ENCODE measurements at places on chromosomes 4 and X. TPM values are rescaled to one million over a fixed set of nuclear protein-coding genes. Genes with fewer than 3 reads are reported as not detected.

DNA sequence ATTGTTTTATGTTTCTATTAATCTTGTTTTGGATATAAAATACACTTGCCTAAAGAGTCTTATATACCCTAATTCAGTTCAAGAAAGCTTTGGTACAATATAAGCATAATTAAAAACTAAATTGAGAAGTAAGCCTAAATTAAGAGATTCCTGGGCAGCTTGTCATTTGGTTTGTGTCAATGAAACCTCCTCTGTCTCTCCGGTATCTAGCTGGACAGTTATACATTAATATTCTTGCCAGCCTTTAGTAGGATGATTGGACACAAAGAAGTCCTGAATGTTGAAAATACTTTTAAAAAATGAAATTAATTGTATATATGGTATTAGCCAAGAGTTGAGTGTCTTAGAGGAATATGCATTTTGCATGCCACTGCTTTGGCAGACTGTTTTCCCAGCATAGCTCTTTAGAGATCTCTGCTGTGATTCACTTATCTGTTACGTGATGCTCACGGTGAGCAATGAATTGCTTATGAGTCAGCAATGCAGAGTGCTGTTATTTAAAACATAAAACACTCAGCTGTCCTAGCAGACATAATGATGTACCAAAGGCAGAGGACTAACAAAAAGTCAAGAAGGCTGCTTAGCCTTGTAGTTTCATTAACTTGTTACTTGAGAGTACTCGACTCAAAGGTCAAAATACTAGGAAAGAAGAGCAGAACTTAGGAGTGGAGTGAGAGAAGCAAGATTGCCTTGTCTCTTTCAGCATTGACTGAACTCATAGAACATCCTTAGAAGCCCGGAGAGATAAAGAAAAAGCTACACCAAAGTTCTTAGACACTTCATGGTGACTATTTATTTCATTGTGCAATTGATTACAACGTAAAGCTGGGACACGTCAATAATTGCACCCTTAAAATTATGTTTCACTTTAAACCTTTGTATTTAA is 1296.1 kb upstream of the PCDH7 start:
- no peaks in the 10 kb centered on the region for H3K36me3 ChIP-seq
- no peaks in the 10 kb centered on the region for H3K27me3 ChIP-seq
- H3K27ac ChIP-seq, result no peak overlapping the region
- H3K4me3 ChIP-seq, result no peak overlapping the region
- DNase-seq, result no peak
- H3K4me1 ChIP-seq, result no peaks in the 10 kb centered on the region

Gene DOK7
- not detected for total RNA-seq

DNA sequence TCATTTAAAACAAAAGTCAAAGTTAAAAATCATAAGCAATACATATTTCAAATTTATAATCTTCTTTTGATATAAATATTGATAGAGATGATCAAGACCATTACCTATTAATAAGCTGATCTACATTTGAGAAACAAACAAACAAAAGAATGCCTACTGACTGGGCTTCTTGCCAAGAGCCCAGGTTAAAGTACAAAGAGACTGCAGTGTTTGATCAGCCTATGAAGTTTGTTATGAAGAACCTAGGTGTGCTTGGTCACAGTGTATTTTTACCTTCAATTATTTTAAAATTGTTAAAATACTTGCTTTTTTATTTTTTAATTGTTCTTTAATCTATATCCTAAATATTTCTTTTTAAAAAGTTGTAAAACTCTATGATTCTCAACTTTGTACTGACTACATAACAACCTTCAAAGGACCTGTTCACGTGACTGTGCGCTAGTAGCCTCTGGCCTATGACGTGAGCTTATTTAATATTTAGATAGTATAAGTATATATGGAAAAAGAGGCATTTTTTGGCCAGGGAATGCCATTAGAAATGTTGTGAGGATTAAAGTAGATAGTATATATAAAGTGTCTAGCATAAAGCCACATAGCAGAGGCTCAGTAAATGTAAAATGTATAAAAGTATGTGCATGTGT is 11.4 kb upstream of the SLC39A8 start:
- H3K4me3 ChIP-seq, result no peak overlapping the region
- no peak overlapping the region for H3K27ac ChIP-seq
- no peaks in the 10 kb centered on the region for H3K4me1 ChIP-seq
- no peaks in the 10 kb centered on the region for H3K36me3 ChIP-seq
- DNase-seq, result no peak

GRCh38 chr4:2250357-2251072 is 8.6 kb upstream of the HAUS3 start:
- DNase-seq, result no peak
- no peak overlapping the region for H3K4me3 ChIP-seq
- no peak overlapping the region for H3K27ac ChIP-seq
- peaks cover 6% of the 10 kb centered on the region for H3K4me1 ChIP-seq
- no peaks in the 10 kb centered on the region for H3K27me3 ChIP-seq

GRCh38 chrX:18098763-18099162 is 121.9 kb downstream of the BEND2 start:
- no peak overlapping the region for H3K4me3 ChIP-seq
- peaks cover 2% of the 10 kb centered on the region for H3K4me1 ChIP-seq
- no peak overlapping the region for H3K27ac ChIP-seq

- no peak overlapping the region for H3K27ac ChIP-seq
- H3K4me1 ChIP-seq, result no peaks in the 10 kb centered on the region
- no peak for DNase-seq
- H3K4me3 ChIP-seq, result no peak overlapping the region
- H3K36me3 ChIP-seq, result no peaks in the 10 kb centered on the region
- no peaks in the 10 kb centered on the region for H3K27me3 ChIP-seq
Measured at GRCh38 chr4:65083076-65083475, 587.2 kb downstream of the EPHA5 start.

GRCh38 chr4:26367811-26368210 is 47.0 kb downstream of the RBPJ start:
- H3K4me1 ChIP-seq, result peaks cover 20% of the 10 kb centered on the region
- H3K27me3 ChIP-seq, result no peaks in the 10 kb centered on the region
- no peak for DNase-seq
- H3K4me3 ChIP-seq, result no peak overlapping the region
- no peak overlapping the region for H3K27ac ChIP-seq

Gene MGARP
- total RNA-seq, result not detected

- H3K4me1 ChIP-seq, result no peaks in the 10 kb centered on the region
- H3K27me3 ChIP-seq, result no peaks in the 10 kb centered on the region
- H3K4me3 ChIP-seq, result no peak overlapping the region
Measured at GRCh38 chr4:38210396-38211114, 250.4 kb downstream of the PTTG2 start.

Gene SCFD2
- 14.3 TPM for total RNA-seq

GRCh38 chrX:48938721-48939425 is 18.5 kb downstream of the OTUD5 start:
- H3K4me3 ChIP-seq, result peak overlapping the region; percentile 89
- H3K27me3 ChIP-seq, result no peaks in the 10 kb centered on the region
- peaks cover 30% of the 10 kb centered on the region for H3K36me3 ChIP-seq
- peaks cover 40% of the 10 kb centered on the region for H3K4me1 ChIP-seq

Gene OCIAD2
- total RNA-seq, result 127 TPM
